ENCODE measurements at places on chromosomes 13 and 19.
A peak's percentile ranks its signal among the peaks of the same experiment; 100 is the strongest.

GRCh38 chr19:38095411-38096308, 128.4 kb downstream of the DPF1 start:
- DNase-seq, result peak; percentile 25

DNA sequence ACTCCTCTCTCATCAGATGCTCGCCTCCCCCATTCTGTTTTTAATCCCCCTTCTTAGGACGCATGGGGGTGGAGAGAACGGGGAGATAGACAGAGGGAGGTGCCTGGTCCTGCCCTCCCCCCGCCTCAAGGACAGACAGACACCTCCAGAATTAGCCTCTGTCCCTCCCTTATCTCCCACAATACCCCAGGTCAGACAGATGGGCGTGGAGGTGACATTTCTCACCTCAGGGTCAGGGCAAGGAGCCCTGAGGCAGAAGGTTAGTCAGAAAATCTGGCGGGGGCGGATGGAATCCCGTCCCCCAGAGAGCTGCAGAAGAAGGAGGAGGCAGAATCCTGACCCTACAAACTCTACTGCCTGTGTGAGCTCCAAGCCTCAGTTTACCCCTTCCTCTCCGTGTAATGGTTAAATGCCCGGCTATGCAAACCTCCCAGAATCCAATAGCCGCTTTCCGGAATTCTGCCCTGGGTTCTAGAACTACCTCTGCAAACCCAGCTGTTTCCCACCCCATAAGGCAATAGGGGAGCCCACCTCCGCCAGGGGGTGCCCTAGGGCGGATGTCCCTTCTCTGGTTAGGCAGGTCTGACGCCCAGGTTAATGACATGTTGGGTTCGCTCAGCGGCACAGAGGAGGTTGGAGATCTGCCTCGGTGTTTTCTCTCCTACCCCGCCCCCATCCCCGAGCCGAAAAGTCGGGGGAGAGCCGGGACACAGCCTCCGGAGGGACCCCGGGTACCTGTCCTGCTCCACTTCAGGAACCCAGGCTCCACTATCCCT, 900 bp downstream of the PPP1R13L start:
- DNase-seq, result peak; percentile 38

- DNase-seq, result peak; percentile 91
Observed at GRCh38 chr13:21176215-21176981, at the start of the genes MRPL57 and SKA3. Gene MRPL57 (plus strand): TSS chr13:21176658. CDS start chr13:21176917, 259 bp downstream. Gene SKA3 (minus strand): TSS chr13:21176552. CDS start chr13:21176477, 75 bp downstream.

DNA sequence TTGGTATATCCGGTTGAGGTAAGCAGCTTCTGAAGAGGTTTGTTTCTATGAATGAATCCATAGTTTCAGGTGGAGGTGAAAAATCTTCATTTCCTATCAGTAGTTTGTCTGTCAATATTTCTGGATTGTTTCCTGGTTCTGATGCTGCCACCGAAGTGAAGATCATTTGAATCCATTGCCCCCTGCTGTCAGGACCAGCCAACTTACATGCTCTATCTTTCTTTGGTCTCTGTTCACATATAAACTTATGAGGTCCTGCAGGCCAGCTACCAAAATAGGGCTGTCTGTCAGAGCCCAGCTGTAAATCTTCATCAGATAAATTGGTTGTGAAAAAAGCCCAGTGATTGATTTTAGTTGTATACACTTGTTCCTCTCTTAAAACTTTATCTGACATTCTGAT, 15.2 kb upstream of the N4BP2L1 start:
- no peak for DNase-seq

- no peak for DNase-seq
Observed at GRCh38 chr19:18906605-18907519, 10.9 kb upstream of the CERS1 start.

DNA sequence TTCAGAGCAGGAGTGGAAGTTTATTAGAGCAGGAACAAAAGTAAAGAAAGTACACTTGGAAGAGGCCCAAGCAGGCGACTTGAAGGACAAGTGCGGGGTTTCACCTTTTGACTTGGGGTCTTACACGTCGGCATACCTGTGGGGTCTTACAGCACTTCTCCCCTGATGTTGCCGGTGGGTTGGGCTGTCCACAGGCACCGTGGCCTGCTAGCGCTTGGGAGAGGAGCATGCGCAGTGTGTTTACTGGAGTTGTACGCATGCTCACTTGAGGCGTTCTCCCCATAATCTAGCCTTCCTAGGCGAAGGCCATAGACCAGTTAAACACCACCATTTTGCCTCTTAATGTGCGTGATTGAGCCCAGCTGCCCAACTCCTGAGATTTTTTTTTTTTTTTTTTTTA, 25.0 kb upstream of the PLEKHF1 start:
- no peak for DNase-seq

GRCh38 chr13:107296804-107297203, 728.9 kb upstream of the ARGLU1 start:
- DNase-seq, result no peak

DNA sequence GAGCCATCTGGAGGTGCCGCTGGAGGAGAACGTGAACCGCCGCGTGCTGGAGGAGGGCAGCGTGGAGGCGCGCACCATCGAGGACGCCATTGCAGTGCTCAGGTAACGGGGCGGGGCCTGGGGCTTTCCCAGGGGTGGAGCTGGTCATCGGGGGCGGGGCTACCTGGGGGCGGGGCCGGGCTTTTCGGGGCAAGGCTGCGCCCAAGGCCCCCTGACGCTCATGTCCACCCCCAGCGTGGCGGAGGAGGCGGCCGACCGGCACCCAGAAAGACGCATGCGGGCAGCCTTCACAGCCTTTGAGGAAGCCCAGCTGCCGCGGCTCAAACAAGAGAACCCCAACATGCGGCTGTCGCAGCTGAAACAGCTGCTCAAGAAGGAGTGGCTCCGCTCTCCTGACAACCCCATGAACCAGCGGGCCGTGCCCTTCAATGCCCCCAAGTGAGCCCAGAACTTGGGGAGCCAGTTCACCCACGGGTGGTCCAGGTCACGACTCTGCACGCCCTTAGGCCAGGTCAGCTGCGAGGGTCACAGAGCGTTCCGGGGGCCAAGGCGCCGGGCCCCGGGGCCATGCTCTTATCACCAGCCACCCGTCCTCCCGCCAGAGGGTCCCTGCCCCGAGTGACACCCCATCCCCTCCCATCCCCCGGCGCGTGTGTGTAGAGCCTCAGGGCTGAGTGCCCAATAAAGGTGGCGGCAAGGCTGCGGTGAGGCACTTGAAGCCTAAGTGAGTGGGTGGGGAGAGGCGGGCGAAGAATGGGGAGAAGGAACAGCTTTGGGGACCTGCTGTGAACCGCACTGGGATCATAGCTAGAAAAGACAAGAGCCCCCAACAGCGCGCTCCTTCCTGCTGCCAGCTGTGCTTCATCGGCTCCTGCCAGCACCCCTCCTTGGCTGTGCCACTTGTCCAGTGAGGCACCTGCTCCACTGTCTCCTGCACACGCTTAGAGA, 10.7 kb downstream of the CCDC124 start:
- DNase-seq, result no peak

DNA sequence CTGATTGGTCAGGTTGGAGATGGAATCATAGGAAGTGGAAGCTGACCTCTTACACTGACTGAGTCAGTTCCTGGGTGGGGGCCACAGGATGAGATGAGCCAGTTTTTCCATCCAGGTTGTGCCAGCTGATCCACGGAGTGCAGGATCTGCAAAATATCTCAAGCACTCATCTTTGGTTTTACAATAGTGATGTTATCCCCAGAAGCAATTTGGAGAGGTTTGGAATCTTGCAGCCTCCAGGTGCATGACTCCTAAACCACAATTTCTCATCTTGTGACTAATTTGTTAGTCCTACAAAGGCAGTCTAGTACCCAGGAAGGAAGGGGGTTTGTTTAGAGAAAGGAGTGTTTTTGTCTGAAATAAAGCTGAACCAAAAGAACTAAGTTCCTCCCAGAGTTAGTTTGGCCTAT, 212.8 kb downstream of the SLITRK6 start:
- DNase-seq, result no peak

- DNase-seq, result no peak
Observed at GRCh38 chr13:52642131-52642530, at the start of gene HNRNPA1L2. Gene HNRNPA1L2 (plus strand): TSS chr13:52642431. CDS start chr13:52642493, 62 bp downstream.

DNA sequence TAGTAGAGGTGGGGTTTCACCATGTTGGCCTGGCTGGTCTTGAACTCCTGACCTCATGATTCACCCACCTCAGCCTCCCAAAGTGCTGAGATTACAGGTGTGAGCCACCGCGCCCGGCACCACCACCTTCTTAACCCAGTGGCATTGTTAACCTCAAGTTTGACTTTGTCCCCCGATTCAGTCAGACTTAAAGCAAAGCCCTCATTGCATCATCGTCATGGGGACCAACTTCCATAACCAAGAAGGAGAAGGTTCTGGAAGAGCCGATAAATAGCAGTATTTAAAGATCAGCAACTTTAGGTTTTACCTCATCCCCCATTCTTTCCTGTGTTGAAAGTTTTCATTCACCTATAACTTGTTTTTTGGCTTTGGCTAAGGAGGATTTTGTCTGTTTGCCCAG, 6.7 kb upstream of the INAFM1 start:
- DNase-seq, result no peak

- no peak for DNase-seq
Observed at GRCh38 chr13:75173457-75174356, 308.3 kb downstream of the TBC1D4 start.

DNA sequence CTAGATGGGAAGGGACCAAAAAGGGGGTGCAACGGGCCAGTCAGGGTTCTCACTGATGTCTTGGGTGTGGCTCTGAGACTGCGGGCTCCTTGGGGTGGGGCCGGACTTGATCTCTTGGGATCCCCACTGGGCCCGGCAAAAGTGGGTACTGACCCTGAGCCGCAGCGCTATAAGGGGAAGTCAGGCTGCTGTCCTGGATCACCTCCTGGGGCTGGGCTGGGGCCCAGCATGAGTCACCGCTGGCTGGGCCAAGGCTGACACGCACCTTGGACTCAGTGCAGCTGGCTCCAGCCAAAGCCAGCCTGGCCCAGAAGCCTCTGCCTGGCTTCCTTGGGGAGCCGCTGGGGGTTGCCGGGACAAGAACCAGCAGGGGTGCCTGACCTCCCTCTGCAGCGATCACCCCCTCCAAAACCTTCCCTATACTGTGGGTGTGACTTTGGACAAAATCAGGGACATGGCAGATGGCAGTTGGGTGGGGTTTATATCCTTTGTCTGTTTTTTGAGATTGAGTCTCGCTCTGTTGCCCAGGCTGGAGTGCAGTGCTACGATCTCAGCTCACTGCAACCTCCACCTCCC, 617 bp upstream of the IQCN start:
- no peak for DNase-seq

DNA sequence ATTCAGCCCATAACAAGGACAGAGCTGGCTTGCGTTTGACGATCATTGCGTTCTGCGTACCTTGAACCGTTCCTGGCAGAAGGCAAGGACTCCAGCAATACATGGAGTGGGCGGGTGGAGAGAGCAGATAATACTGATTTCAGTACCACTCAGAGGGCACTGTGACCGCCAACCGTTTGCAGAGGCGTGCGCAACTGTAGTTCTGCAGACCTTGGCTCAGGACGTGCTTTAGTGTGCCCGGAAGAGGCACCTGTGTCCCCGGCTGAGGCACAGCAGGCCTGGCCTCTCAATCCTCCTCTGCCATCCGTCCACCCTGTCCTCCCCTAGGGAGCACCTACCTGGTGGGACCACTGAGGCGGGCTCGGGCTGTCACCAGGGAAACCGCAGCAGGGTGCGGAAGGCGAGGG, 117.6 kb upstream of the USP29 start:
- no peak for DNase-seq

GRCh38 chr19:11125994-11126685, 29.4 kb downstream of the SPC24 start:
- DNase-seq, result peak; percentile 65

DNA sequence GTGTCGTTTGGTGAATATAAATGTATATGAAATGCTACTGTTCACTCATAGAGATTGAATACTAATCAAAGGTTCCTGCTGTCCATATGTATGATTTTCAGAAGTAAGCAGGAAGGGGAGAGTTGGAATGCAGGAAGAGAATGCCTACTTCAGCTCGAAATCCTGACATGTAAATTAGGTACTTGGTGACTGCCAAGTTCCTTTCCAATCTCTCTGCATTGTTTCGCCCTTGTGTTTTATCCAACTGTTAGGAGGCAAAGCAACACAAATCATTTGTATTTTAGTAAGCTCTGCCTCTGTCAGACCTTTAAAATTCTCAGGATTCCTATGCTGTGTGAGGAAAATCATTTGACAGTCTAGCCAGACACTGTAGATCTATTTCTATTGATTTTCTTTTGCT, 9.0 kb downstream of the STARD13 start:
- no peak for DNase-seq

GRCh38 chr13:87671753-87672605, 808 bp downstream of the SLITRK5 start:
- no peak for DNase-seq

DNA sequence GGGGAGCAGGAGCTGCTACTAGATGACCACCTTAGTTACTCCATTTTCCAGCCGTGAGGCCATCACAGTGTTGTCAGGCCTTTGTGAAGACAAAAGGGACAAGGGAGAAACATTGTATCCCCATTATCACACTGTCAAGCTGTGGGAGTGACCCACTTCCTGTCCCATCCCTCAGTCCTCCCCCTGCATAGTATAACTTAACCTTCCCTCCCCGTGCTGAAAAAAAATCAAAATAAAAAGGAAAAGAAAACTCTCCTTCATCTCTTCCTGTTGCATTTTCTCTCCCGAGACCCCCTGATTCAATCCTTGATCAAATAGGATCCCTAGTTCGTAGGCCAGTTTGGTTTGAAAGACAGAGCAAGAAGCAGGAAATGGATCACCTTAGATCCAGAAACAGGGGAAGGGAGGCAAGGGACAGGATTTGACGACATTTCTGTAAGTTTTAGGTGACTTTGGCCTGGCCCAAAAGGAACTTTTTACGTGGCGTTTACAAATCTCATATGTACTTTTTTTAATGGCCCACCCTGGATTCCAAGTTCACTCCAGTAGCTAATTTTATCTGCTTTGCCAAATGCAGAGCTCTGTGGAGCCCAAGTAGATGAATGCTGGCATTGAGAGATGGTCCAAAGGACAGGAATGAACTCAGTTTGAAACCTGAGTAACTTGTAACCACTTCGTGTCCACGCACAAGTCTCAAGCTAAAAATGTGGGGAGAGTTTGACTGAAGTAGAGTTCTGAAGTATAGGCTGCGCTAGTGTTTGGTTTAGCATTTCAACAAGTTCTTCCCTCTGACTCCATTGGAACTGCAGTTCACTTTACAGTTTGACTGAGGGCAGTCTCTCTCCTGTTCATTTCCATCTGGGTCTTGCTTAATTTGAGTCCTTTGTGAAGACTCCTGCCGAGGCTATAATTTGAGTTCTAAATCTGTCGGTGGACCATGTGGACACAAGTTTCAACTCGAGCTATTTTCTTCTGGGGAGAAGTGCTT, 16.6 kb upstream of the GATAD2A start:
- DNase-seq, result no peak

- DNase-seq, result no peak
Observed at GRCh38 chr13:79466872-79467271, 14.1 kb upstream of the NDFIP2 start.

- DNase-seq, result no peak
Observed at GRCh38 chr13:38452656-38453055, 103.0 kb downstream of the UFM1 start.

Measured in activated T-helper 9 cell treated with anti-CD3 and anti-CD28 coated beads, Interleukin-2, amount 50 U/mL, for 16 hours (primary cell).